ENCODE measurements at places on chromosomes 1 and 21.

- no peak for DNase-seq
These were observed 106.4 kb downstream of the TGFBR3 start for GRCh38 chr1:91779548-91780021.

GRCh38 chr1:40736085-40736531 is 44.6 kb downstream of the NFYC start:
- DNase-seq = peak; percentile 85

DNA sequence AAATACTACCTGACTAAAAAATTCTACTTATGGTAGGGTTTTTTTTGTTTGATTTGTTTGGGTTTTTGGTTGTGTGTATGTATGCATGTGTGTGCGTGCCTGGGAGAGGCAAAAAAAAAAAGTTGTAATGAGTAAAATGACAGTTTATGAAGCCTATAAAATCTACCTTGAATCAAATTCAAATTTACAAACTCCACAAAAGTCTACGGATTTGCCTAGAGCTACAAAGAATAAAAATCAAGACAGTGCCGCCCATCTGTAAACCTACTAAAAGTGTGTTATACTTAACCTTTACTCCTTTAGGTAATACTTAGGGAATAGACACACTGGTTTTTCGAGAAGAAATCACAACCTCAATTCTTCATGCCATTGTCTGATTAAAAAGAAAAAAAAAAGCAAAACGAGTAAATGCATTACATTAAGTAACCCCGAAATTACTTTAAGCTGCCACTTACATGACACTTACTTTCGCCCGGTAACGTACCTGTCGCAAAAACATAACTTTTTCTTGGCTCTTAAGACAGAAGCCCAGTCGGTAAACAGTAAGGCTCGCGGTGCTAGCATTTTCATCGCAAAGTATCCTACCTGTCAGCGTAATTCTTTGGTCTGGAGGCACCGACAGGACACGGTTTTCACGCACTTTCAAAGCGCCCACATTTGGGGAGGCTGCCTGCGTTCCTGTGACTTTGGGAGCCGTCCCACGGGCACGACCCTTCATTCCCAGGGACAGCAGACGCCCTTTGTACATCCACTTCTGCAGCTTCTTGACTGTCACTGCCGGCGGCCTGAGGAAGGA is 951 bp downstream of the SYDE2 start:
- DNase-seq = no peak

DNA sequence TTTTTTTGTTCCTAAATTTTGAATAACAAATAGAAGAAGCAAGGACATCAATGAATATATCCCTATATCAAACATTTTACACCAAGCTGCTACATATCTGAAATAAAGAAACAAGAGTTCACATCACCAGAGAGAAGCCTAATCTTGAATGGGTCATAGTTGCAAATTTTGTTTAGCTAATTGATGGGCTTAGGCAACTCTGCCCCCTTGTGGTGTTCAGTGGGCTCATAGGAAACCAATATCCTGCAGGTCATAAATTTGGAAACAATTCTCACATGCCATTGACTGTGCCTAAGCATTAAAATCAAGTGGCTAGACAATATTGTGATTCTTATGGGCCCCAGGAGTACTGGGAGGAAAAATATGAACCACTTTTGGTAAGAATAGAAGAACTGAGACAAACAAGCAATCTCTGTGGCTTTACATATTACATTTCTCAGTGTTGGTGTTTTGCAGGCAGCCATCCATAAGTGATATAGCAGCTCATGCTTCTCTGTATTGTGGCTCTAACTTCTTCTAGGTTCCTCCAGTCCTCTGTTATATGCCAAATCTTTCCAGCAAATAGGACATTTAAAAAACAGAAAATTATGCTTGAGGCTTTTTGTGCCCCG is 1262.8 kb upstream of the PRMT6 start:
- peak; percentile 43 for DNase-seq

DNA sequence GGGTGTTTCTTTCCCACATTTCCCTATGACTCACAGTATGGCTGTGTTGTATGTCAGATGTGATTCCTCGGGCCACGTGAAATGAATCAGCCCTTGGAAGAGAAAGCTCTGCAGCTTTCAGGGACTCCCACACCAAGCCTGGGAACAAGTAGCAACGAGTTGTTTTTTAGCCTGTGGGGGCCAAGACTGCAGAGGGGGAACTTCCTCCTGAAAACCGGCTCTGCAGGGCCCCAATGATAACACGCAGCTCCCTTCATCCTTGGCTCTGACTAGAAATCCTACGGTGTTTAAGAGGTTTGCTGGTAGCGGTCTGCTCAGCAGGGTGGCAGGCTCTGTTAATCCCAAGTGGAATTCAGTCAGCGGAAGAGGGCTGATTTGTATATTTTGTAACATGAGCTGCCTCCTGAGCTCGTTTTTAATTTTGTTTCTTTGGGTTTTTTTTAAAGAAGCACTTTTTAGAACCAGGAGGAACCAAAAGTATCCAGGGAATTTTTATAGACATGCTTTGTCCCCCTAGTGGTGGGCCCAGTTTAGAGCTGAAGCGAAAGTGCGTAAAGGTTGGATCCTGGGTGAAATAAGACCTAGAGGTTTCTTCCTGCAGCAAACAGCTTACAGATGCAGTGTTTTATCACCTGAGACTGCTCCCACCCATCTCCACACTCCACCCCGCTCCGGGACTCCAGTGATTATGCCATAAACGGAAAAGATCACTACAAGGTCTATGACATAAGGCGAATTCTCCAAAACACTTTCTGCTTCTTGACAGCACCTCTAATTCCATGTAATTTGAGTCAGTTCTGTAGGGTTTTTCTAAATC is 48.8 kb downstream of the LAMC2 start:
- peak; percentile 99 for DNase-seq

- DNase-seq = no peak
These were observed 43.7 kb downstream of the HLX start for GRCh38 chr1:220922951-220923350.

Measured in fibroblast of pulmonary artery (primary cell).